T-cell (primary cell): ENCODE measurements at places on chromosomes 16 and 17. TPM values are rescaled to one million over a fixed set of nuclear protein-coding genes. Genes with fewer than 3 reads are reported as not detected.

GRCh38 chr17:16973760-16974540 is 2.0 kb upstream of the TNFRSF13B start:
- no peak for DNase-seq

DNA sequence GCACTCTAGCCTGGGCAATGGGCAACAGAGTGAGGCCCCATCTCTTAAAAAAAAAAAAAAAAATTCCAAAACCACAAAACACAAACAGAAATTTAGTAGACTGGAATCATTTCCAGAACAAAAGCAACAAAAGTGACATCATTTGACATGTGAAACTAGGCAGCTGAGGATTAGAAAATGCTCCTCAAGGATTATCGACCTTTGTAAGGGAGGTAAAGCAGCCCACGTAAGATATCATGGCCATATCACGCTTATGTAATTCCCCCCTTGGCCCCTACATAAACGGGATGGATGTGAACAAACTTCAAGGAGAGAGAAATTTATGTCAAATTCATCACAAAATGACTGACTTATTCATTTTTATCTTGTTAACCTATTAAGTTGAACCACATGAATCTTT is 83.3 kb downstream of the WDR59 start:
- no peak for DNase-seq

RND2 gene
- 0.08 TPM for total RNA-seq

DNA sequence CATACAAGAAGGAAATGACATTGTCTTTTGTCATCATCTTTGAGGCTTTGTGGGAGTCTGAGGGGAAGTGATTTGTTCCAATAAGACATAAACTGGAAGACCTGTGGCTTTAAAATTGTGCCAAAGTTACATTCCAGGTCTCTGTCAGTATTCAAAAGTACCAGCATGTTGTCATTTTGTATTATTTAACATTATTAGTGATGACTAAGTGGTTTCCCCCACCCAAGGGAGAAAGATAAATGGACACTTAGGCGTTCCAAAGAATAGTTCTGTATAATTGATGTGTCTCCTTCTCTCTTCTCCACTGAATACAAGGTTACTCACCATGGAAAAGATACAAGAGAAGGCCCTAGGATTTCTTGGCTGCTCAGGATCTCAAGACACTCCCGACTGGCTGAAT is 3.8 kb downstream of the CFAP97D1 start:
- no peak for DNase-seq

GRCh38 chr17:35713069-35713728 is 18.2 kb upstream of the RASL10B start:
- DNase-seq: no peak

DNA sequence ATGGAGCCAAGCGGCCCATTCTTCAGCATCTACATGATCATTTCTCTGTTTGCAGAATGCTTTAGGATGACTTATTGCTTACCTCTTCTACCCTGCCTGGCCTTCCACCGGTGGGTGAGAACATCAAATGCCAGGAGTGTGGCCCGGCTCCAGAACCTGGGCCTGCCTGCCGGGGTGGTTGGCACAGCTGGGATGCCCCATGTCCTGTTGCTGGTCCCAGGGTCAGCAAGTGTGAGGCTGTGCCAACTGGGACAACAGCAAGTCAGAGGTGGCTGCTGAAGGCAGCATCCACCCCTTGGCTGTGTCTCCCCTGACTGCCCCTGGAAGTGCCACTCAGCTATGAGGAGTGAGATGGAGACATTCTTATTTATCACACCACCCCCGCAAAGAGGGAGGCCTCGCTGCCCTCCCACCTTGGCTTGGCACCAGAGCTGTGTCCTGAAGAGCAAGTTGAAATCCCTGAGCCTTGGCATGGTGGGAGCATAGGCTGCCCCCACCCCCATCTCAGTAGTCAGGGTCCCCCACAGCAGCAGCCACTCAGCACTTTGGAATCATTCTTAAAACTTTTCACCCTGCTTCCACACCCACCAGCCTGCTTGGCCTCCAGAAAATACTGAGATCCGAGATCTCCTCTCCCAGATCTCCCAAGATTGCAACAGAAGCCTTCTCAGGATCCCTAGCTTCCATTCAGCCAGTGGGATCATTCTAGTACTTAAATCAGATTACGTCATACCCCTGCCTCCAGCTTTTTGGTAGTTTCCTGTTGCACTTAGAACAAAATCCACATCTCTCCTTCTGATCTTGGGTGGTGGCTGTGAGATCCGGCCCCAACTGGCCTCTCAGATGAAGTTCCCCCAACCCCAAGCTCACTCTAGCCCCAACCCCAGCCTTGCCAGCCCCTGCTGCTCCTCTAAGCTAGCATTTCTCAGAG is 127.5 kb downstream of the SOCS1 start:
- DNase-seq: no peak
